ENCODE measurements at places on chromosomes 6 and 20.
A peak's percentile ranks its signal among the peaks of the same experiment; 100 is the strongest.

GRCh38 chr6:157376241-157376640 lies 4.7 kb upstream of the ZDHHC14 start:
- DNase-seq = no peak

GRCh38 chr6:90105506-90106170 lies 191.0 kb downstream of the BACH2 start:
- DNase-seq = no peak

DNA sequence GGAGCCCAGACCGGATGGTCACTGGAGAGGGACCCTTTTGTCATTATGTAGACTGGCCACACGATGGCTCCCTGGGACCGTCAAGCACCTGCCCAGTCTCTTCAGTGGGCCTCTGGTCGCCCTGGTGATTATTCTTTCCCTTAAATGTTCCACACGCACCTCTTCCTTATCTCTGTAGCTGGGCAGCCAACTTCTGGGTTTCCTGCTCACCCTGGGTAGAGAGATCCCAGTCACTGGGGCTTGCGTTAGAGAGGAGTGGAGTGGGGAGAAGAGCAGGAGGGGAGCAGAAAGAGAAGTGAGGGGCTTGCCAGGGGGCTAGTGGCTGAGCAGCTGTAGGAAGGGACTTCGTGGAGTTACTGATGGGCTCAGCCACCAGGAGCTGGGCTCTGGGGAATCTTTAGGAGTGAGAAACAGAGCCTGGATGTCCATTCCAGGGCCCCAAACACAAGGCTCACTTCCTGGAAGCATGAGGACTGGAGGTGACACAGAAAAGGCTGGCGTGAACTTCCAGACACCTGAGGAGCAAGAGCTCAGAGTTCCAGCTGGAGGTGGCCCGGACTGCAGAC lies 150.1 kb downstream of the DHX35 start:
- DNase-seq = peak; percentile 58

DNA sequence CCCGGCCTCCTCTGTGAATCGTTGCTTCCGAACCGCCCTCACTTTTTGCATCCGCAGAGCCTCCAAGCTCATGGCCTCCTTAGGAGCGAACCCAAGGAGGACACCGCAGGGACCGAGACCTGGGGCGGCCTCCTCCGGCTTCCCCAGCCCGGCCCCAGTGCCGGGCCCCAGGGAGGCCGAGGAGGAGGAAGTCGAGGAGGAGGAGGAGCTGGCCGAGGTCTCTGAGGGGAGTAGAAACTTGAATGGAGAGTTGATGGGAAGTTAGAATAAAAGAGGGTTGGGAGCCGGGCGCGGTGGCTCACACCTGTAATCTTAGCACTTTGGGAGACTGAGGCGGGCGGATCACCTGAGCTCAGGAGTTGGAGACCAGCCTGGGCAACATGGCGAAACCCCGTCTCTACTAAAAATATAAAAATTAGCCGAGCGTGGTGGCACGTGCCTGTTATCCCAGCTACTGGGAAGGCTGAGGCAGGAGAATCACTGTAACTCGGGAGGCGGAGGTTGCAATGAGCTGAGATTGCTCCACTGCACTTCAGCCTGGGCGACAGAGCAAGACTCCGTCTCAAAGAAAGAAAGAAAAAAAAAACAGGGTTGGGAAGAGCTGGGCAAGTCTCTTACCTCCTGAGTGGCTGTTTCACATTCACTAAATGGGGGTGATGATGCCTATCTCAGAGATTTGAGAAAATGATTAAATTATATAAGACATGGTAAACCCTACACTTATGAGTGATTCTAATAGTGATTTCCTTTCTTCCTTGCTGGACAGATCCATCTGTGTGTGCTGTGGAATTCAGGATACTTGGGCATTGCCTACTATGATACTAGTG lies 805 bp downstream of the MSH5 start:
- no peak for DNase-seq

- DNase-seq = no peak
Measured at GRCh38 chr6:167287513-167288048, 3.5 kb upstream of the UNC93A start.

DNA sequence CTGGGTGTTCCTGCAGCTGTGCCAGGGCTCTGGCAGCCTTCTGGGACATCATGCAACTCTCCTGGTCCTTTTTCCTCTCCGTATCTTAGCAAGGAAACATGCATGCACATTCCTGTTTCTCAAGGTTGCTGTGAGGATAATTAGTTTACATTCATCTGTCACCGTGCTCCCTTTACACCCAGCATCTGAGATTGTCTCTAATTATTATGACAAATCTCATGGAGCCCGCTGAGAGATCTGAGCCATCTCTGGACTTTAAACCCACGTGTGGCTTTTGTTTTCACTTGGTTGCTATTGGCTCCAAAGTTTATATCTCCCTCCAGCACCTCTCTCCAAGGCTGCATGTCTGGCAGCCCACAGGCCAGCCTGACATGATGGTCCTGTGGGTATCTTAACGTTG lies 167.6 kb downstream of the UNC5CL start:
- DNase-seq = no peak

DNA sequence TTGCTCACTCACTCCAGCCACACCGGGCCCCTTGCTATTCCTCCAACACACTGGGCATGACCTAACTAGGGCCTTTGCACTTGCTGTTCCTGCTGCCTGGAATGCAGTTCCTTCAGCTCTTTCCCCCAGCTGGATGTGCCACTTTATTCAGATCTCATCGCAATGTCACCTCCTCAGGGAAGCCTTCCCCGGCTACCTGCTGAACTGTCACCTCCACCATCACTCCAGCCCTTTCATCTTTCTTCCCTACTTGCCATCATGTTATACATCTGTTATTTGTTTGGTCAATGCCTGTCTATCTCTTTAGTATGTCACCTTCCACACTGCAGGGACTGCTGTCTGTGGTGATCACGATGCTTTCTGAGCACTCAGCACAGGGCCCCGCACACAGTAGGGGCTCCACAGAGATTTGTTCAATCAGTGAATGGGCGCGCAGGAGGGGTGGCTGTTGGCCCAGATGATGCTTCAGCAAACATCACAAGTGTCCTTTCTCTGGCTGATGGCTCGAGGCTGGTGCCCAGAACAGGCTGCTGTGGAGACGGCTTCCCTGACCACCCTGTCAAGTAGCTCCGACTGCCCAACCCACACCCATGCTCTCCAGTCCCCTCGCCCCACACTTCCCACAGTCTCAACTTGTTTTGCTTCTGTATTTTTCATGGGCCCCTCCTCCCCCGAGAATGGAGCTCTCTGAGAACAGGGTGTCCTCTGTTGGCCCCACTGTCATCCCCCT lies 31.8 kb downstream of the CEBPB start:
- DNase-seq = no peak

DNA sequence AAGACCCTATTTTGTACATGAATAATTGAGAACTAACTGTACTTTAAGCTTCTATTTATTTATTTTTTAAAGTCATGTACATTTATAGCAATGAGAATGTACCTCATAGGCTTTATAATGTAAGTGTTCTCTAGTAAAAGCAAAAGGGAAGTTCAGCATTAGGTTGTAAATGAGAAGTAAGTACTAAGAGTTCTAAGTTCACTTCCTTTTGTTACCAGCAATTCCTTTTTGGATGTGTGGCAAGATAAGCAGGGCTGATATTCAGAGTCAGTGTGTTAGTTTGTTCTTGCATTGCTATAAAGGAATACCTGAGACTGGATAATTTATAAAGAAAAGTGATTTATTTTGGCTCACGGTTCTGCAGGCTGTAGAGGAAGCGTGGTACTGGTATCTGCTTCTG lies 54.0 kb upstream of the CCN2 start:
- no peak for DNase-seq

GRCh38 chr20:38269040-38269439 lies 8.5 kb upstream of the KIAA1755 start:
- DNase-seq = no peak

- DNase-seq = no peak
Measured at GRCh38 chr6:27230758-27231111, 16.8 kb upstream of the PRSS16 start.

- peak; percentile 11 for DNase-seq
Measured at GRCh38 chr6:11050731-11051130, 6.6 kb upstream of the ELOVL2 start.

DNA sequence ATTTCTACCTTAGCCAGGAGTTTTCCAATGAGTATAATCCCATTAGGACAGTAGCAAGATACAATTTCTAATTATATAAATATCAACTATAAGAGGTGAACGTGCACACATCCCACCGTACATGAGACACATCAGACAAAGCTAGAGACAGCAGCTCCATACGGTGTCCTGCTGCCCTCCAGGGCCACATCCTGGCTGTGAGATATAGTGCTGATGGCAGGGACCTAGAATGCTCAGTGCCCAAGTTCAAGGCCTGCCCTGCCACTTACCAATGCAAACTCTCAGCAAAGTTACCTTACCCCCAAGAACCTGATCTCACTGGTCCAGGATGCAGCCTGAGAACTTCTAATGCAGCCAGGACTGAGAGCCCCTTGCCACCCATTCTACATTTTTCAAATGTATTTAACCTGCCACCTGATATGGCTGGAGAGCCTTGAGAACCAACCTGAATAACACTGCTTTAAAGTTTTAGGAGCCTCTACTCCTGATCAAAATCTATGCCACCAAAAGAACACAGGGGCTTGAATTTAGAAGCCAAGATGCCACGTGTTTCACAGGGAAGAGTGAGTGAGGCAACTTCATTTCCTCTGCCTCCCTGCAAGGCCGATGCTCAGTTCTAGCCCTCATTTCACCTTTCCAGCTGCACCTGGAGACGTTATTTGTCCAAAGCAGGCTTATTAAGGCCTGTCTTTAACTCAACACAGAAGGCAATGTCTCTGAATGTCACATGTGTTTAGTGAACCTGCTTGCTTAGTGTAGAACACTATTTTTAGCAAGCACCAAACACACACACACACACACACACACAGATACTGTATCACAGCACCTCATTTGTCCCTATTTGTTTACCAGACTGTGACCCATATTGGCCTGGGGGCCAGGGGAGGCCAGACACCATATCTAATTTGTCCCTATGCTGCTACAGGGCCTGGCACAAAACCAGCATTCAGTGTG lies 6.1 kb downstream of the NFATC2 start:
- no peak for DNase-seq

DNA sequence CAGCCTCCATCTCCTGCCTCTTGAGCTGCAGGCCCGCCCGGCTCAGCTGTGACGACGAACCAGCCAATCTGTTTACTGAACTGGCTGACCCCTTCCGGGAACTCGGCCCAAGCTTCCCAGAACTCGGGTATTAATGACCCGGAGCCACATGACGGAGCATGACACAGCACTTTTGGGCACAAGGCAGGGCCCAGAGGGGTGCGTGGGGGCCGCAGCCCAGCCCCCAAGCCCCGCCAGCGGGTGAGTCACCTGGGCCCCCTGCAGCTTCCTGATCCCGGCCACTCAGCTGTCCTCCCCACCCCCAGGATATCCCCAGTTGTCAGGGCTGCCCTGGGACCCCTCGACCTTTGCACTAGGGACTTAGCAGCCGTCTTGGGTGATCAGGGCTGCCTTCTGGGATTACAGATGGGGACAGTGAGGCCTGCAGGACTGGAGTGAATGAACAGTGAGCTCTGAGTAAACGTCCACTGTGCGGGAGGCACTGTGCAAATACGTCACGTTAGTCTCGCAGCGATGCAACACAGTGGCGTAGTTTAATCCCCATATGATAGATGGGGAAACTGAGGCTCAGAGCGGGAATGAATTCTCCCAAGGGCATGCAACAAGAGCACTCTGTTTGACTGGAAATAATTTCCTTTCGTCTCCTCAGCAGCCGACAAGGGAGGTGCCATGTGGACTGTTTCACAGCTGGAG lies 102.1 kb downstream of the CEBPB start:
- DNase-seq = peak; percentile 87

GRCh38 chr6:82861121-82861520 lies 204.5 kb downstream of the UBE3D start:
- DNase-seq = peak; percentile 15

DNA sequence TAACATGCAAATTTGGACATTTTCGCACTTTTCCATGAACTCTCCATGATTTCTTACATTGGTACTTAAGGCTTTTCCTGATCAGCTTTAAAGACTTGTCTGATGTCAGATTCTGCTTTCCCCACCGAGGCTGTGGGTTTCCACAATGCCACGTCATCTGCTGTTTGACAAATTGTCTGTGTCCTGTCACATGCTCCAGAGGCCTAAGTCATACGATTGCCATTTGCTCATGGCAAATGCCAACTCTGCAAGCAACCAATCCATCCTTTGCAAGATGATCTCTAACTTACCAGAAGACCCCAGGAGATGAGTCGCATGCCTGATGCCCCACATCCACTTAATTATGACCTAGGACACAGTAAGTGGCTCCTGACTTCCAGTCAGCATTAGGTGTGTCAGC lies 556.5 kb downstream of the BMP2 start:
- no peak for DNase-seq

DNA sequence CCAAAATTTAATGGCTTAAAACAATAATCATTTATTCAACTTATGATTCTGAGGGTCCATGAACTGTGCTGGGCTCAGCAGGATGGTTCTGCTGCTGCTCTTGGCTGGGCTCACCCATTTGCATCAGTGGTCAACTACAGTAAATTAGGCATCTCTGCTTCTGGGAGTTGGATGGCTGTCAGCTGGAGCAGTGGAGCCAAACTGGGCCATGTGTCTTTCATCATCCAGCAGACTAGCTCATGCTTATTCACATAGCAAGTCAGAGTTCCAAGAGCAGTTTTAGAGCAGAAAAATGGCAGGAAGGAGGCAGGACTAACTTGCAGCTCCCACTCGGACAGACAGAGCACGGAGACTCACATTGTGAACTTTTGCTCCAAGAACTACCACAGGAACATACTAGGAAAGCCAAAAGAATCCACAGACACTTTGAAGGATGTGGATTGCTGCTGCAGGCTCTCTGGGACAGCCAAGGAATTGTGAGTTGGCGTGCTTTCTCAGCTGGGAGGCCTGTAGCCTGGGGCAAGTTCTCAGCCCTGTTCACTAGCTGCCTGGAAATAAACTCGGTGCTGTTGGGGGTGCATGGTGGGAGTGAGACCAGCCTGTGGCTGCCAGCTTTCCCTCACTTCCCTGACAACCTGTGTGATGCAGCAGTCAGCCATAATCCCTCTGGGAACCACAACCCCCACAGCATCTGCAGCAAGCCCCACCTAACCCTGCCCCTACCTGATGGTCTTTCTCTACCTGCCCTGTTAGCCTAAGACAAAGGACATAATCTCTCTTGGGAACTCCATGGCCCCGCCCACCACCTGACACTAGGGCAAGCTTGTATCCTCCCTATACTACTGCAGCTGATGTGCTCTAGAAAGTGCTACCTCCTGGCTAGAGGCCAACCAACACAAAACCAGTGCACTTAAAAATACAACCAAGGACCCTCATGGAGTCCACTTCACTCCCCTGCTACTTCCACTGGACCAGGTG lies 129.0 kb downstream of the JPH2 start:
- peak; percentile 3 for DNase-seq

DNA sequence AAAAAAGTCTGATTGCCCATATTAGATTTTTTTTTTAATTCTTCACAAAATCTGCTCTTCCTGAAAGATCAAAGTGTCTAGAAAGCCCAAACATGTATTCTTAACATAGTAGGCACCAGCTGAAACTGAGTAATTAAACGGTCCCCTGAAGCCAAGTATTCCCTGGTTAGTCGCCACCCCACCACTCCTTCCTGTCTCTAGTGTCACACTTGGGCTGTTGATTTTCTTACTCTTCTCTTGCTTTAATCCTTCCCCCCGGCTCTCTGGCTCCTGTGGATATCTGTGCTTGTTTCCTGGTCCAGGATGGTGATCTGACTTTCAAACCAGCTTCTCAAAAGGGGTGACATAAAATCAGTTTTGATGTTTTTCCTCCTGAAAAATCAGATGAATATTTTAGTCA lies 162.9 kb downstream of the QKI start:
- no peak for DNase-seq

Data from adipocyte (in vitro differentiated cells).